NCI-H226 (cell line): ENCODE measurements at places on chromosomes 7 and 10.

GRCh38 chr10:63727636-63728035 lies 206.4 kb downstream of the REEP3 start:
- DNase-seq, result no peak

DNA sequence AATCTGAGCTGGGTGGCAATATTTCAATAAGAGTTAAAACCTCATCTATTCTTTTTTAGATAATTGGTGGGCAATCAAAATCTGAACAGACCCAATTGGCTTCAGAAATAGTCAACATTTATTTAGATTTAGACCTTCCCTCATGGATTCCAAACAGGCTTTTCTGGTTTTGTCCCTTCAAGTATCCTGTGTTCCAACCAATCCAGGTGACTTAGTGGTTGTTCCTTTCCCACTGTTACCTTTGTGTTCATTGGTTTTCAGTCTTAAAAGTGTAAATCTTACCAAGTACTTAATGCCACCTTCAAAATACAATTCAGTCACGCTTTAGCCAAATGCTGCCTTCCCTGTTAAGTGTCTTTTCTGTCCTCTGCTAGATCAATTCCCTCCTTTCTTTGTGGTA lies 85.9 kb downstream of the AHR start:
- DNase-seq, result no peak

- DNase-seq, result no peak
These were observed 178.6 kb downstream of the GATA3 start for GRCh38 chr10:8233049-8233448.

DNA sequence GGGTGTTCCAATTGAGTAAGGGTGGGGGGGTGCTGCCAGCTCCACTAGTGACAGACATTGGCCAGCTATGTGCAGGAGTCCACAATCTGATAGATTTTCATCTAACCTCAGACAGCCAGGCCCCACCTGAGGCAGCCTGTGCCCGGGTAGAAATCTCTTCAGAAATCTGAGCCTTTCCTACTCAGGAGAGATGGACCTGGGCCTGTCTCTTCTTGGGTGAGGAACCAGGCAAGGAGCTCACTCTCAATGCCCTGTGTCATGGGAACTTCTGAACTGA lies 86.9 kb downstream of the UBE2H start:
- no peak for DNase-seq

DNA sequence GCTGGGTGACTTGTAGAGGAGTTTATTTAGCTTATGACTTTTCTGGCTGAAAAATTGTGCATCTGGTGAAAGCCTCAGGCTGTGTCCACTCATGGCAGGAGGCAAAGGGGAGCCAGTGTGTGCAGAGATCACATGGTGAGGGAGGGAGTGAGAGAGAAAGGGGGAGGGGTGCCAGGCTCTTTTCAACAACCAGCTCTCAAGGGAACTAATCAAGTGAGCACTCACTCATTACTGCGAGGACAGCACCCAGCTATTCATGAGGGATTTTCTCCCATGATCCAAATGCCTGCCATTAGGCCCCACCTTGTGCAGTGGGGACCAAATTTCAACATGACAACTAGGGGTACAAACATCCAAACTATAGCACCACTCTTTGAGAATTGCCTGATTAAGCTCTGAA lies 590.2 kb downstream of the MAGI2 start:
- DNase-seq, result no peak
